Airway epithelial cell (primary cell): ENCODE measurements at places on chromosomes 2 and 18. TPM values are rescaled to one million over a fixed set of nuclear protein-coding genes. Genes with fewer than 3 reads are reported as not detected.

HOXD13 gene
- total RNA-seq, result not detected in 2 replicates

DHRS9 gene
- total RNA-seq, result 34.2 and 50.4 TPM in 2 replicates

TUBA4A gene
- total RNA-seq, result 330 and 647 TPM in 2 replicates

MPP4 gene
- total RNA-seq, result 0.35 TPM in 1 of 2 replicates, not detected in the other

CEP76 gene
- total RNA-seq, result 7.9 and 9.2 TPM in 2 replicates

EVX2 gene
- not detected in 2 replicates for total RNA-seq

TDRD15 gene
- total RNA-seq, result not detected in 2 replicates
